AG04450 (cell line): ENCODE measurements at places on chromosomes 13 and 19.

- DNase-seq: no peak
These were observed 384.2 kb downstream of the SLITRK1 start for GRCh38 chr13:83498045-83498444.

GRCh38 chr13:25928941-25929505 lies 122.8 kb downstream of the SHISA2 start:
- no peak for DNase-seq

GRCh38 chr13:73703606-73704005 lies 430.6 kb downstream of the KLF12 start:
- DNase-seq: no peak

DNA sequence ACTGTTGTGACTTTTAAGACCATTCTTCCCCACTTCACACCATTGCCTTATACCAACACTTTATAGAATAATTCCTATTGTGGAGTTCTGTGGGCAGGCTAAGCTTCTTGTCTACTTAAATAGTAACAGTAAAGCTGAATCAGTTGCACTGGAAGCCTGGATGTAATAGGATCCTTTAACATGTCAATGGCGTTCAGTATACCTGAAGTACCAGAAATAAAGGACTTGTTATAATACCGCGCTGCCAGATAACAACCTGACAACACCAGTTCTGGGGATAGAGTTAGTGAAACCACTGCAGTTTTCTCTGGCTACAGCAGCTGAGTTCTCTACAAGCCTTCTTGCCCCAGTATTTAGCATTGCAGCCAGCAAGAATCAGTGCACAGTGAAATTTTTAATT lies 52.0 kb upstream of the TNFRSF19 start:
- DNase-seq: no peak

- no peak for DNase-seq
These were observed 65.2 kb upstream of the LRCH1 start for GRCh38 chr13:46487748-46488147.

GRCh38 chr19:11291991-11292390 lies 4.0 kb upstream of the TSPAN16 start:
- DNase-seq: no peak

- DNase-seq: no peak
These were observed 196.6 kb upstream of the GPR12 start for GRCh38 chr13:26957182-26957581.

GRCh38 chr13:100584896-100585295 lies 3.7 kb downstream of the GGACT start:
- DNase-seq: no peak

- DNase-seq: no peak
These were observed 437.4 kb upstream of the SPRY2 start for GRCh38 chr13:80778297-80778696.
